CD4-positive, alpha-beta T cell treated with Interleukin-4 for 1 hour (primary cell): ENCODE measurements at places on chromosomes 2 and 18.

GRCh38 chr2:173210270-173211196 is 134.9 kb downstream of the MAP3K20 start:
- DNase-seq: peak; percentile 59

- DNase-seq: no peak
These were observed 195.7 kb downstream of the PIEZO2 start for GRCh38 chr18:10953672-10954071.

DNA sequence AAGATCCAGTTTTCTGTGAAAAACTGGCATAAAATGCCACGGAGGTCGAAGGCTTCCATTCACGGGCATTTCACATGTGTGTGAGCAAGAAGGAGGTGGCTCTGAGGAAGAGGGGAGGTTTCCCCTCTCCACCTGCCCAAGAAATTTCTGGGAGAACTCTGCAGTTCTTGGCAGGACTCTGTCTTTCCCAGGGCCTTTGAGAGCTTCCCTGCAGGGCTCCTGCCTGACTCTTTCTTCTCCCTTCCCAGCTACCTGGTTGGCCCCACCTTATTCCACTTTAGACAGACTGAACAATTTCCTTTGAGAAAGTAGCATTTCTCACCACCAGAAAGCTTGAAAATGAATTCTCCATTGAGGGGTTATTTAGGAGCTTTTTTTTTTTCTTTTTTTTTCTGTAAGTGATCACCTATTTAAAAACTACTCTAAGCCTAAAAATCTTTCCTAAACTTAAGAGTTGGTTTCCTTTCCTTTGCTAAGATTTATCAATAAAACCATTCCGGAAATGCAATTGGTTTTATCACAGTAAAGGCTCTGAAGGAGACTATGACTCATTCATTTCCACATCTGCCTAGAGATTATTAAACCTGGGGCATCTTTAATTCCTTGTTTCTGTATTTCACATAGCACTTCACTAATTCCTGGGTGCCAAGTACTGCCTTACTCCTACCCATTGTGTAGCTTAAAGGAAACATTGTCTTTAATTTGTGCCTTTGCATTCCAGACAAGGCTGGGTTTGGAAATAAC is 59.3 kb downstream of the UNC80 start:
- no peak for DNase-seq

- peak; percentile 76 for DNase-seq
These were observed 43.3 kb upstream of the PLB1 start for GRCh38 chr2:28452534-28453081.

DNA sequence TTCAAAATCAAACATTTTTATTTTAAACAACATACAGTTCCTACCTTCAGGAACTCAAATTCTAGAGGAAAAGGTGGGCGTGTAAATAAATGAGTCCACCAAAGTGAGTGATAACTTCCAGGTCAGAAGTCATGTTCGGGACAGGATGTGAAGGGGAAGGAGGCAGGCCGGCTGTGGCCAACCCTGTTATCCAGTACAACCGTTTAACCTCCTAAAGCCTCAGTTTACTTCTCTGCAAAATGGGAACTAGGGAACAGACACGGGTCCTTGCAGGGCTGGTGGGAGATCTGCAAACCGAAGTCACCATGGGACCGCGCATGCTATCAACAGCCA is 373 bp downstream of the EIPR1 start:
- DNase-seq: peak; percentile 20

GRCh38 chr2:224302952-224303351 is 99.0 kb downstream of the FAM124B start:
- DNase-seq: no peak

- DNase-seq: no peak
These were observed 39.7 kb upstream of the IGFBP5 start for GRCh38 chr2:216735086-216735485.

DNA sequence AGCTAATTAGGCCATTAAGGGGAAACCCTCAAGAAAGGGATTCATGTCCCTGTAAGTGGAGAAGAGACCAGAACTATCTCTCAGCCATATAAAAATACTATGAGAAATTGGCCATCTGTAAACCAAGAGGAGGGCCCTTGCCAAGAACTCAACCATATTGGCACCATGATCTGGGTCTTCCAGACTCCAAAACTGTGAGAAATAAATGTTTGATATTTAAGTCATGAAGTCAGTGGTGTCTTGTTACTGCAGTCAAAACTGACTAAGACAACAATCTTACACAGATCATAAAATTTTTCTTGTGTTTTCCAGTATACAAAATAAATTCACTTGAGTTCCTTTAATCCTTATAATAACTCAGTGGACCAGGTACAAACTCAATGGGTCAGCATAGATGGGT is 589.8 kb upstream of the CDH2 start:
- no peak for DNase-seq

GRCh38 chr18:34807106-34807796 is 97.2 kb downstream of the DTNA start:
- DNase-seq: no peak

DNA sequence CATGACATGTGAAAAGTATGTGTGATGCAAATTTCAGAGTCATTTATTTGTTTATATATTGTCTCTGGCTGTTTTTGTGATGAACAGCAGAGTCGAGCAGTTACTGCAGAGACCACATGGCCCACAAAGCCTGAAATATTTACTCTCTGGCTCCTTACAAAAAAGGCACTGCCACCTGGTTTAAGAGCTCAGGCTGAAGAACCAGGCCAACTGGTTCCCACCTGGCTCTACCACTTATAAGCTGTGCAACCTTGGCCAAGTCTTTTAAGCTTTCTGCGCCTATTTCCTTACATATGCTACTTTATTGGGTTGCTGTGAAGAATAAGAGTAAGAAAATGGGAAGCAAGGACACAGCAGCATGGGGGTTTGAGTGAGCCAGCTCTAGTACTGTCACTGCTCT is 207.6 kb downstream of the L3MBTL4 start:
- DNase-seq: no peak

DNA sequence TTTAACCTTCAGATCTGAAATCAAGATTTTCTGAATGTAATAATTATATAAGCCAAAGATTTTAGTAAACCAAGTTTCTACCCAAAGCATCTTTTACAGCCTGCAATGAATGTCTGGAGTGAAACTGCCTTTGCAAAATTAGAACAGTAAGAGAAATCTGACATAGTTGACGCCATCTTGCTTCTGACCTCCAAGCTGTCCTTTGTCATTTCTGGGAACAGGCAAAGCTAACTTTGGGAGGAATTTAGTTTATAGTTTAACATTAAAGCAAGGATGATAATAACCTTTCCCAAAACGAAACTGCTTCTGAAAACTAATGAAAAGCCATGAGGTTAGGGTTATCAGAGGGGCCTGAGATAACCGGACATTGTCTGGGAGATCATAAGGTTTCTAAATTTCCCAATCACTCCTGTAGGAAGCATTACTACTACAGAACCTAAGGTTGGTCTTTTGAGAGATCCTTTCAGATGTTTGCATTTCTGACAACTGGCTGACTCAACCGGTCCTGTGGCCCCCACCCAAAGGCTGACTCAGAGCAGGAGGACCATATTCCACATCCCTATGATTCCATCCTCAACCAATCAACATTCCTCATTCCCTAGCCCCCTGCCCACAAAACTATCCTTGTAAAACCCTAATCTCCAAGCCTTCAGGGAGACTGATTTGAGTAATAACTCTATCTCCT is 124.5 kb downstream of the TMEM131 start:
- DNase-seq: no peak

DNA sequence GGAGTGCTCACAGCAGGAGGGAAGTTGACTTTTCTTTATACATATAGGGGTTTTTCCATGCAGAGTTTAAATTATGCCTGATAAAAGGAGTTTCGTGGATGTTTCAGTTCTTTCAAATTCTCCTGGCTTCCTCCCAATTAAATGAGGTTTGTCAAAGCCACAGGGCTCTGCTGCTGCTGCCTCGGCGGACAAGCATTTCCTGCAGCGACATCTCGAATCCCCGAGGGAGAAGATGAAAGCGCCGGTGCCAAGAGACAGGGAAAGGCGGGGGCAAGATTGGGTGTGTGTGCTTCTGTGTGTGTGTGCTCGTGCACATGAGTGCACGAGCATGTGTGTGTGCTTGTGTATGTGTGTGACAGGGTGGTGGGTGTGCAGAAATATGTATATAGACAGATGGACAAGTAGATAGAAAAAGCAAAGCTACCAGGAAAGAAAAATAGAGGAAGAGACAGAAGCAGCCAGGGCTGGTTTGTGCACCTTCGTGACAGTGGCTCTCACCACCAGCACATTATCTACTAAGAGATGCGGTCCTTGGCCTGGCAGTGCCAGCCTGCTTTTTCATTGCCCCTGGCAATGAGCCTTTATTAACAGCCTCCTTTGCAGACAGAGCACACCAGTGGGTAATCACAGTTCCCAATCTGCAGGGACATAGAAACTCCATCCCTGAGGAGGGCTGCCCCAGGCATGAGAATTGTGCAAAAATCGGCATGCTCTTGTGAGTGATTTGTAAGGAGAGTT is 76.2 kb downstream of the CDK15 start:
- no peak for DNase-seq

DNA sequence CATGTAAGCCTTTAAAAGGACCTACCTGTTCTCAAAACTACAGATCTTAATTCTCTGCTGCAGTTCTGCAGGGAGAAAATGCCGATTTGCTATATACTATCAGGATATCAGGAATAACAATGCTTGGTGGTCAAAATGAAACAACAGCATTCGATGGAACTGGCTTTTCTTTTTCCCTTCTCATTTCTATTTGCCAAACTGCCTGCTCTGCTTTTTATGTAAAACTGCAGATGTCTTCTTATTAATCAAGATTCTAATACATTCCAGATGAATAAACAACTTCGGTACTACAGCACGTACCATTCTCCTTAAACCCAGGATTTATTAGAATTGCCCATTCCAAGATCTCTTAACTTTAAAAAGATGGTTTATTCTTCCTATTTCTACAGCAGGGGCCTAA is 100.9 kb downstream of the ZNF521 start:
- DNase-seq: no peak
